ENCODE measurements at places on chromosomes 1 and 21.

GRCh38 chr1:210801501-210801900 lies 332.4 kb downstream of the KCNH1 start:
- no peak for DNase-seq

- DNase-seq, result no peak
These were observed 657 bp upstream of the HDAC1 start for GRCh38 chr1:32291145-32291707.

GRCh38 chr1:236090741-236091147 lies 25.9 kb upstream of the NID1 start:
- no peak for DNase-seq

DNA sequence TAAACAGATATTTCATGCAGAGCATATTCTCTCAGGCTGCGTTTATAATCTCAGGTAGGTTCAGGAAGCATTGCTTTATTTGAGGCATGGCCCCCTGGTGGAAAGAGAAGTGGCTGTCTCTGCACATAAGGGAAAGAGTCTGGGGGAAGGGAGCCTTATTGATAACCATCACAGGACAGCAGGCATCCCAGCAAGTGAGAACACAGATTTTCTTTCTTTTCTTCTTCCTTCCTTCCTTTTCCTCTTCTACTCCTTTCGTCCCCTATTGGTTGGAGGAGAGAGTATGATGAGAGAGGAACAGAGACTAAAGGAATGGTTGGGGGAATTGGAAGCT lies 21.9 kb downstream of the TSNAX start:
- DNase-seq, result peak; percentile 50

GRCh38 chr1:16464917-16465625 lies 24.5 kb downstream of the NECAP2 start:
- no peak for DNase-seq

DNA sequence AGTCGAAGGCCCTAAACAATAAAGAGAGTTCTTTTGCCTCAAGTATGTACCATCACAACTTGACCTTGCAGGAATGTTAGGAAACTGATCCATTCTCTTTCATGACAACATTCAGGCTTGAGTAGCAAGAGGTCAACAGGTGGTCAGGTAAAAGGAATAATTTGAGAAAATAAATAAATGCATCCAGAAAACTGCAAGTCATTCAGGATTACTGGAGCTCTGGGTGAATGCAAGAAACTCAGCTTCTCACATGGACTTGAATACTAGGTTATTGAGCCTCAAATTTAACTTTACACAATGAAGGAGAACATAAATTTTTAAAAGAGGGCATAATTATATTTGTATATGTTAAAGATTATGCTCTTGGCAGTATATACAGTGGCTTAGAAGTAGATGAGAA lies 76.5 kb downstream of the TTLL7 start:
- no peak for DNase-seq

DNA sequence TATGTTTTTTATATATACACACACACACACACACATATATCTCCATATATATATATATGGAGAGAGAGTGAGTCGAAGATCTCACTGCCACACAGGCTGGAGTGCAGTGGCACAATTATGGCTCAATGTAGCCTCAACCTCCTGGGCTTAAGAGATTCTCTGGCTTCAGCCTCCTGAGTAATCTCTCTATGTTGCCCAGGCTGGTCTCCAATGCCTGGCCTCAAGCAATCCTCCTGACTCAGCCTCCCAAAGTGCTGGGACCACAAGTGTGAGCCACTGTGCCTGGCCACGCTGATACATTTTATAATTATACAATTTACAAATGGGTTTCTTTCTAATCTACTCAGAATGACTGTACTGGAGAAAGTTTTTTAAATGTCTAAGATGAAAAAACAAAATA lies 664.2 kb downstream of the PTPRC start:
- DNase-seq, result no peak

DNA sequence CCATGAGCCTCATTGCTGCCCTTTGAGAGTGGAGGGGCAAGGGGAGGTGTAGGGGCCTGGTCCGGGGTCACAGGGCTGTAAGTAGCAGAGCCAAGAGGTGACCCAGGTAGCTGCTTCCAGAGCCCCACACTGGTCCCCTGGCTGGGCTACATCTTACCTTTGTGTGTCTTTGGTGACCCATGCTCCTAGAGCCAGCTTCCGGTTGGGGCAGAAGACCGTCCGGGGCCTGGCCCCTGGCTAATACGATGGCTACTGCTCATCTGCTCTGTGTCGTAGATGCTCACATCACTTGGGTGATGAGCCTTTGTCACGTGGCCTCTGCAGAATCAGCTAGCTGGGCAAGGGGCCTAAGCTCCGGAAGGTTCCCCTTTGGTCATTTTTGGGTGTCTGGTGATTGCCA lies 20.6 kb downstream of the ABCG1 start:
- DNase-seq, result no peak

DNA sequence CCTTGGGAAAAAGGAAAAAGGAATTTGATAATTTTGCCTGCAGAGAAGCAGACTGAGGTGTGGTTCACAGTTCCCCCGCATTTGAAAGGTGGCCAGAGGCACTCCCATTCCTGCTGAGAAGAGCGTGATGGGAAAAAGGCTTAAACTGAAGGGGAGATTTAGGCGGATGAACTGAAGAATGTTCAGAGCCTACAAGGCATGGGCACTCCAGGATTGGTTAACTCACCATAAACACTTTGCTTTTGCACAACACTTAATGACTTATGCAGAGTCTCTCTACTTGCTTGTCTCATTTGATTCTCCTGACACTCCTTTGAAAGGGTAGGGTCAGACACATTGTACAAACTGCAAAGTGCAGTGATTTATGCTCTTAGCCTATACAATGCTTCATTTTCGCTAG lies 119.6 kb upstream of the RUNX1 start:
- DNase-seq, result no peak

DNA sequence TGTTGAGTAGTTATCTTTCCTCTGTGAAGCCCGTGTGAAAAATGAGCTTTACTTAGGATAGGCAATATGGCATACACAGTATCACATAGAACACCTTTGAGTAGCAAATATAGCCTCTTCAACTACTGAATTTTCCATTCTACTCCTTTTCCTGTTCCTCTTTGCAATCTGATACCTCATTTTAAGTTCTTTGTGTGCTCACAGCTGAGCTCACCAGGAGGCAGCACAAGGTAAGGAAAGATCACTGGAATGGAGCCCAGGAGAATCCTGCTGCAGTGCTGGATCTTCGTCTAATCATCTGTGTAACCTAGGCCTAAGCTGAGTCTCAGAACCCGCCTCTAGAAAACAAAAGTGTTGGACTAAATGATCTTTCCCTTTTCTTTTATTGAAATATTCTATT lies 171.0 kb downstream of the LRRC40 start:
- DNase-seq, result no peak

DNA sequence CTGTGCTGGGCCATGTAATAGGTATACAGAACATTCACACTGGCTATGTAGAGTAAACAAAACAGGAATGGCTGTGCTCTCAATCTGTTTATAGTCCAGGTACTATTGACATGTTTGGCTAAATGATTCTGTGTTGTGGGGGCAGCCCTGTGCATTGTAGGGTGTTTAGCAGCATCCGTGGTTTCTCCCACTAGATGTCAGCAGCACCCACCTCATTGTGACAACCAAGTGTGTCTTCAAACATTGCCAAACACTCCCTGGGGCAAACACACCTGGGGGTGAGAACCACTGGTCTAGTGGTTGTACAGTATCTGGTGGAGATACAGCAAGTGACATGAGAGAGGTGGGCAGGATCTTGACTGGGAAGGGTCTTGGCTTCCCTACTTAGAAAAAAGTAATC lies 80.4 kb upstream of the SPATA6 start:
- peak; percentile 9 for DNase-seq

DNA sequence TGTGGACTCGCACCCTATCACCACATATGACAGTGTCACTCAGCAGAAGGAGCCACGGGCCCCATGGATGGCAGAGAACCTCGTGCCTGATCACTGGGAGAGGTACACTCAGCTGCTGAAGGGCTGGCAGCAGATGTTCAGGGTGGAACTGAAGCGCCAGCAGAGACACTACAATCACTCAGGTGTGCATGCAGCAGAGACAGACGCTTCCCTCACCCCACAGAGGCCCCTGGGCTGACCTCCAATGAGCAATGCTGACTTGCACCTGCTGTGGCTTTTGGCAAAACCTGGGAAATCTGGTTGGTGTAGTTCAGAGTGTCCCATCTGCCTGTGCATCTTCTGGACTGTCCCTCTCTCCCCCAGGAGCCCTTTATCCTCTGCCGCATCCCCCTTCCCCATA lies 51.9 kb downstream of the KIAA1614 start:
- no peak for DNase-seq
